ENCODE measurements at places on chromosomes 1 and 21. TPM values are rescaled to one million over a fixed set of nuclear protein-coding genes. Genes with fewer than 3 reads are reported as not detected.
A peak's percentile ranks its signal among the peaks of the same experiment; 100 is the strongest.

GRCh38 chr1:169892176-169892926, 1.3 kb downstream of the SCYL3 start:
- no peaks in the 10 kb centered on the region for H3K27me3 ChIP-seq
- no peak for DNase-seq
- H3K4me3 ChIP-seq: peak overlapping the region; percentile 88
- no peak overlapping the region for H3K27ac ChIP-seq

DNA sequence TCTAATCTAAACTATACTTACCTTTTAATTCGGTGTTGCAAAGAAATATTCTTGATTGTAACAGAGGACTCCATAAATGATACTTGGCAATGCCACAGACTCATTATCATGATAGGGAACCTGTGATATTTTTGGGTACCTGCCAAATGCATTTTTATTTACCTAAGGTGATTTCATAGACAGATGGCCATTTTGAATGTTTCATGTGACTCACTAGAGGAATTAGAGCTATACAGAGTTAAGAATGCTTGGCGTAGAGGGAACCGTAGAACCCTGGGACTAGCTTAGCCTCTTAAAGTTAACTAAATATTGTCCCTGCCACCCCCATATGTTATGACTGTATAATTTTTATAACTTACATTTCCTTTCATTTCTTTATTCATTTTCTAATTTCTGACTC, 136.1 kb downstream of the DISP1 start:
- H3K4me3 ChIP-seq: no peak overlapping the region
- no peak overlapping the region for H3K27ac ChIP-seq
- no peak for DNase-seq
- H3K4me1 ChIP-seq: peaks cover under 1% of the 10 kb centered on the region
- no peaks in the 10 kb centered on the region for H3K36me3 ChIP-seq

DNA sequence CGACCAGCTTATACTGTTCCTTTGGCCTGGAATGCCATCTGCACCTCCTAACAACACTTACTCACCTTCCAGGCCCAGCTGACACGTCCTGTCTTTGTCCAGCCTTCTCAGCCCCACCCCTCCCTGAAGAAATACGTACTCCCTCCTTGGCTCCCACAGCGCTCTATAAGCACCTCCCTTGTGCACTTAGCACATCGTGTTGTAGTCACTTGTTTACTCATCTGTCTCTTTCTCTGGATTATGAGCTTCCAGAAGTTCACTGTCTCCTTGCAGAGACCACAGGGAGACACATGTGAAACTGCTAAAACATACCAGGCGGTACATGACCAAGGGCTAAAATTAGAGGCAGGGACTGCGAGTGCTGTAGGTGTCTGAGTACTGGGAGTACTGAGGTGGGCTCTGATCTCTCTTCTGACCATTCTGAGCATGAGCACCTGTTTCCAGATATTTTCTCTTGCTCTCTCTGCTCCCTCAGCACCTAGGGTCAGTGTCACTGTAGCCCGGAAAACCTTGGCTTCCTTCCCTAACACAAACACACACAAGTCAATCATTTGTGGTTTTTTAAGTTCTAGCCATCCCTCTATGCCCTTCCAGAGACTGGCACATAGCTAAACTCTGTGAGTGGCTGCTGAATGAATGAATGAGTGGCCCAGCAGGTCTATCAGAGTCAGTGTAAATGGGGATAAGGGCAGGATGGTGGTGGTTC, 5.1 kb downstream of the DCST1 start:
- no peaks in the 10 kb centered on the region for H3K4me1 ChIP-seq
- H3K36me3 ChIP-seq: no peaks in the 10 kb centered on the region
- DNase-seq: no peak
- H3K27me3 ChIP-seq: no peaks in the 10 kb centered on the region
- no peak overlapping the region for H3K4me3 ChIP-seq

DNA sequence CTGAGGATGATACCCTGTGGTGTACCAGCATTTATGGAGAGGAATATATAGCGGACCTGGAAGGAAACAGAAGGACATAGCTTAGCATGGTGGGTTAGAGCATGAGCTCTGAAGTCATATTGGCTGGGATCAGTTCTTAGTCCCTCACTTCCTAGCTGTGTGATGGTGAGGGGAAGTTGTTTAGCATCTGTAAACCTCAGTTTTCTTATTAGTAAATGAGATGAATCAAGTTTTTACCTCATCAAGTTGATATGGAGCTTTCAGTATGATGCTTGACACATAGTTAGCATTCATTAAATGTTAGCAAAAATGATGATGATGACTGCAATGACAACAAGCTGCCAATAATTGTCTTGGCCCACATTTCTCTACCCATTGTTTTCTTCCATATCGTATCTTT, 84.8 kb downstream of the NEK7 start:
- H3K27ac ChIP-seq: no peak overlapping the region
- no peak overlapping the region for H3K4me3 ChIP-seq
- no peaks in the 10 kb centered on the region for H3K27me3 ChIP-seq

DNA sequence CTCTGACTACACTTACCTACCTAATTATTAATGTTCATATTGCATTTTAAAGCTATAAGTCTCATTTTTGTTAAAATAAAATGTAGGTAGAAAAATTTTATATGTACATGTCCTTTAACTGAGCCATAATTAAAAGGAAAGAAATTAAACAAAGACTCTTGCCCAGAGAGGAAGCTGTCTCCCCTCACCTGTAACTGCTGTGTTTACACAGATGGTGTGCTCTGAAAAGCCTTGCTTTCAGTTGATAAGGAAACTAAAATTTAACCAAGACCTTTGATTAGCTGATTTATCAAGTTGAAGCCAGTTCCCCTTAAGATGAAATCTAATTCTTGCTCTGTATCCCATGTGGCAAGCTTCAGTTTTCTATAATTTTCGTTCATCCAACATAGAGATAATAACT, 213.5 kb downstream of the LYPLAL1 start:
- DNase-seq: no peak
- no peaks in the 10 kb centered on the region for H3K27me3 ChIP-seq
- no peak overlapping the region for H3K4me3 ChIP-seq
- no peaks in the 10 kb centered on the region for H3K4me1 ChIP-seq
- H3K27ac ChIP-seq: no peak overlapping the region

GRCh38 chr1:42282867-42283583, 52.0 kb downstream of the FOXJ3 start:
- no peaks in the 10 kb centered on the region for H3K36me3 ChIP-seq
- DNase-seq: no peak
- no peak overlapping the region for H3K27ac ChIP-seq
- no peaks in the 10 kb centered on the region for H3K27me3 ChIP-seq
- H3K4me3 ChIP-seq: no peak overlapping the region
- peaks cover 2% of the 10 kb centered on the region for H3K4me1 ChIP-seq

Gene RALGPS2
- 31.4 TPM for total RNA-seq

Gene TEDDM1
- not detected for total RNA-seq

Gene CRNN
- total RNA-seq: not detected

GRCh38 chr1:2980073-2980791, 41.0 kb upstream of the ACTRT2 start:
- no peak overlapping the region for H3K4me3 ChIP-seq
- H3K27me3 ChIP-seq: no peaks in the 10 kb centered on the region
- no peaks in the 10 kb centered on the region for H3K36me3 ChIP-seq
- H3K4me1 ChIP-seq: peaks cover 6% of the 10 kb centered on the region

DNA sequence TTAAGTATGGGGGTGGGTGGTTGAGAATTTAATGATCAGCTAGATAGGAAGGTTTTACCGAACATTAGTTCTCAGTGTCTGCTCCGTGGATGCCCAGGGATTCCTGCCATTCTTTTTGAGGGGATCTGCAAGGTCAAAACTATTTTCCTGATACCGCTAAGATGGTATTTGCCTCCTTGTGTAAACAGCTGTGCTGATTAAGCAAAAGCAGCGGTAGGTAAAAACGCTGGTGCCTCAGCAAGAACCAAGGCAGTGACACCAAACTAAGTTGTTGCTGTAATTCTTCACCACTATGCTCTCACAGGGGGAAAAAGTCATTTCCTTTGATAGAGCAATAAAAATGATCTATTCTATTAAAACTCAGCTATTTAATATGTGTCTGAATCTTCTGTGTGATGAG, 229.0 kb downstream of the FMN2 start:
- no peaks in the 10 kb centered on the region for H3K4me1 ChIP-seq
- H3K36me3 ChIP-seq: no peaks in the 10 kb centered on the region
- no peak for DNase-seq
- no peak overlapping the region for H3K27ac ChIP-seq

Gene RPRD2
- 43.9 TPM for total RNA-seq
